Activated CD4-positive, alpha-beta T cell treated with anti-CD3 and anti-CD28 coated beads for 1 hour (primary cell): ENCODE measurements at places on chromosomes 1 and 21.

GRCh38 chr1:47393141-47393540 is 22.9 kb upstream of the FOXE3 start:
- DNase-seq: no peak

GRCh38 chr1:109208394-109208793 is 5.3 kb upstream of the SARS1 start:
- no peak for DNase-seq

DNA sequence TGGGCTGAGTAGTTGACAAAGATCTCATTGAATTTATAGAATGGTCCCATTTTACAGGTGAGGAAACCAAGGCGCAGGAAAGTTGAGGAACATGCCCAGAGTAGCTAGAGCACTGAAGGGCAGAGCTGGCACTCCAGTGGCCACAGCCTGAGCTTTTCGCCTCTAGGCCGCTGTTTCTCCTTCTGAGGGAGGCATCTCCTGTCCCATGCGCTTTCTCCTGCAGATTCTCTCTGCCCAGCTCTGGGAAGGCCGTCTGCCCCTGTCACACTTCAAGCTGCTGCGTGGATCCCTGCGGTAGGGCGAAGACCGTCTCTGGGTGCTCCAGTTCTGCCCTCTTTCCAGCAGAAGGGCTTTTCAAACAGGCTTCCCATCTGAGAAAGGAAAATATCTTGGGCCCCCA is 159.9 kb downstream of the ACTL8 start:
- no peak for DNase-seq

DNA sequence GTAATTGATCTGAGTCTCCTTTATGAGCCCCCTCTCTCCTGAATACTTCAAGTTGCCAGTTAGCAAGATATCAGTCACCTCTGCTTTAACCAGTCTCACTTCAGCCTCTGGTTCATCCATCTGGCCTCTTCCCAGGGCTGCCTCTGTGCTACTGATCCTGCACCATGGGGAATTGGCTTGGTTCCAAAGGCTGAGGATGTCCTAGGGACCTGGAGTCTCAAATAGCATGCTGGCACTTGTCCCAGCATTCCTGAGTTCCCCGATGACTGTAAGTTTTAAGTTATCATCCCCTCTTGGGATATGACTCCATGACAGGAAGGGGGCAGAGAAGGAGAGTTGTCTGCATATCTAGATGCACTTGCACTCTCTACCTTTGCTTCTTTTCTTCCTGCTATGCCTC is 252.0 kb downstream of the PTBP2 start:
- DNase-seq: no peak

- DNase-seq: peak; percentile 41
These were observed 6.4 kb upstream of the GUCA2B start for GRCh38 chr1:42146626-42147320.
